ENCODE measurements at places on chromosomes 6 and 20.

- DNase-seq: no peak
These were observed 223.6 kb upstream of the CITED2 start for GRCh38 chr6:139597771-139598755.

GRCh38 chr6:154239392-154239791 is 117.2 kb downstream of the IPCEF1 start:
- no peak for DNase-seq

GRCh38 chr6:106383573-106383972 is 23.1 kb downstream of the CRYBG1 start:
- DNase-seq: no peak

DNA sequence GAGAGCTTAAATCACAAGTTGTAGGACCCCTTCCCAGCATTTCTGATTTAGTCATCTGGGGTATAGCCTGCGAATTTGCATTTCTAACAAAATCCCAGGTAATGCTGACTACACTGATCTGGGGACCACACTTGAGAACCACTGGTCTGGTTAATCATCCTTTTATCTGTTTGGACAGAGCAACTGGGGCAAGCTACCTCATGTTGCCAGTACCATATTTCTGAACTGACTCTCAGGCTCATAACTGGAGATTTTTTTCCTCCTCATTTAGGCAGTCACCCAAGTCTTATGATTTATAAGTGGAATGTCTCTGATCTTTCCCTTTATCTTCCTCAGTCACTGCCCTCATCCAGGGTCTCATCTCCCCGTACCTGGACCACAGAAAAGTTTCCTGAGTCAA is 12.0 kb upstream of the GTF3C6 start:
- no peak for DNase-seq

DNA sequence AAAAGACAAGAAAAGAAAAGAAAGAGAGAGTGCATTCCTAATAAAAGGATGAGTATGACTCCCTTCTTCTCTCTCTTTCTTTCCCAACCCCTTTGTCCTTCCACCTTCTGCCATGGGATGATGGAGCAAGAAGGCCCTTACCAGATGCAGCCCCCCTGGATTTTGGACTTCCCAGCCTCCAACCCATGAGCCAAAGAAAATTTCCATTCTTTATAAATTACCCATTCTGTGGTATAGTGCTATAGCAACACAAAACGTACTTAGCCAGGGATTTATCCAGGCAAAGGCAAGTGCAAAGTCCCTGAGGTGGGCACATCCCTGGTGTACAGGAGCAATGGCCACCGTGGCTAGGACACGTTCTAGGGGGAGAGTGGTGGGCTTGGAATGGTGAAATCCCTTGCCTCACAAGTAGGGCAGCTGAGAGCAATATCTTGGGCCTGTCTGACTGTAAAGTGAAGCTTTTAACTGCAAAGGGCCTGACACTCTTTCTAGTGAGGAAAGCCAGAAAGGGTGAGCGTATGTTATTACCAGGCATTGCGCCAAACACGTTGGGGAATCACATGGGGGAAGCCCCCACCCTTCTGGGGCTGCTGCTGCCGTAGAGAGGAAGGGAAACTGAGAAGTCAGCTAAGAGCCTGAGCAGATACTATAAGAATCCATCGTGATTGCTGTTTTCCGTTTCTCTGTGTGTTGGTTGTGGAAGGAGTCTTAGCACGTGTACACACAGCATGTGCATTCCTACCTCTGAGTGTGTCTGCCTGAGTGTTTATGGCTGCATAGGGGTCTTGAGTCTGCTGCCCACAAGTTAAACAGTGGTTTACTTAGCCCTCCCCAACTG is 50.7 kb upstream of the SIRPA start:
- no peak for DNase-seq

- no peak for DNase-seq
These were observed 68.4 kb upstream of the RBM24 start for GRCh38 chr6:17212546-17213371.

GRCh38 chr20:38866265-38867061 is 59.8 kb upstream of the FAM83D start:
- DNase-seq: no peak

- no peak for DNase-seq
These were observed 1.8 kb downstream of the LZTS3 start for GRCh38 chr20:3171391-3172125.

GRCh38 chr6:33665957-33666356 is 44.8 kb downstream of the ITPR3 start:
- DNase-seq: no peak

- no peak for DNase-seq
These were observed 20.5 kb downstream of the CUL9 start for GRCh38 chr6:43202451-43202850.

DNA sequence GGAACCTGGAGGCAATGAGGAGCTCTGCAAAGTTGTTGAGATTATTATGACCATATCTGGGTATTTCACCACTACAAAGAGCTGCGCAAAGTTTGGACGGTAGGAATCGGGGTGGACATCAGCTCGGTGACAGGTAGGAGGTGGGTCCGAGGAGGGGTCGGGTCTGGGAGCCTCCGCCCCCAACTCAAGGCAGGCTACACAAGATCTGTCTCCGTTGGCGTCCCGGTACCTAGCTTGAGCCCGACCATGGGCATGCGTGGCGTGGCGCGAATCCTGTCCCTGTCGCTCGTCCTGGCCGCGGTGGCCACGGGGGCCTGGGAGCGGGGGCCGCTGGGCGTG is 40.2 kb upstream of the ZNFX1 start:
- DNase-seq: no peak

- no peak for DNase-seq
These were observed 5.3 kb downstream of the POPDC3 start for GRCh38 chr6:105174512-105174911.

GRCh38 chr20:25237610-25238318 is 10.1 kb upstream of the PYGB start:
- DNase-seq: peak; percentile 81

DNA sequence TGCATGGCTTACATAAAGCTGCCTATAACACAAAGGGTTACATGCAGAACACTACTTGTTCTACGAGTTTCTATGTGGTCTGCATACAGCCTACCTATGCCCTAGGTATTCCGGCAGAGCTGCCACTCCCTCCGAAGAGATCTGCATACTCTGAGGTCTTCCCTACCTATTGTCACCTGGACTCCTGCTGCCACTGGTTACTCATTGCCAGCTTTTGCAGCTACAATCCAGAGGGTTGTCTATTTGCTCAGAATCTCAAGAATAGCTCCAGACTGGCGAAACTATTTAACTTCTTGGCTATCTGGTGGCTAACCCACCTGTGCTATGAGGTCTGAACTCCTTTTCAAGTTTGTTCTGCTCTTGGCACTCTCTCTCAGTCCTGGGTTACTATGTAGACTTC is 323.3 kb downstream of the BMP2 start:
- no peak for DNase-seq

DNA sequence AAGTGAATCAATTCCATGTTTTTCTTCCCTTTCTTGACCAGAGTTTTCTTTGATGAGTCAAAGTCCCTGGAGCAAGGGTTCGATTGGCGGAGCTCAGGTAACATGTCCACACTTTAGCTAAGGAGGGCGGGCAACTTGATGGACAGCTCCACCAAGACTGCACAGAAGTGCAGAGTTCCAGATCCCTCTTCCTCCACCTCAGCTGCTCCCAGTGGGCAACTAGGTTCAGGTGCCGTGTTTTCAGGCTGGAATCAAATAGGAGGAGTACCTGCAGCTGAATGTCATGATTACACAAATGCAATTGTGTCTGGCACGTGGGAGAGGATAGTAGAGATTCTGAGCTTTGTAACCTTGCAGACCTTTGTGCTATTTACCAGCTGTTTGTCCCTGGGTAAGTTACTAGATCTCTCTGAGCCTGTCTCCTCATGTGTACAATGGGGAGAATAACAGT is 1.9 kb upstream of the ELMO2 start:
- DNase-seq: peak; percentile 37

DNA sequence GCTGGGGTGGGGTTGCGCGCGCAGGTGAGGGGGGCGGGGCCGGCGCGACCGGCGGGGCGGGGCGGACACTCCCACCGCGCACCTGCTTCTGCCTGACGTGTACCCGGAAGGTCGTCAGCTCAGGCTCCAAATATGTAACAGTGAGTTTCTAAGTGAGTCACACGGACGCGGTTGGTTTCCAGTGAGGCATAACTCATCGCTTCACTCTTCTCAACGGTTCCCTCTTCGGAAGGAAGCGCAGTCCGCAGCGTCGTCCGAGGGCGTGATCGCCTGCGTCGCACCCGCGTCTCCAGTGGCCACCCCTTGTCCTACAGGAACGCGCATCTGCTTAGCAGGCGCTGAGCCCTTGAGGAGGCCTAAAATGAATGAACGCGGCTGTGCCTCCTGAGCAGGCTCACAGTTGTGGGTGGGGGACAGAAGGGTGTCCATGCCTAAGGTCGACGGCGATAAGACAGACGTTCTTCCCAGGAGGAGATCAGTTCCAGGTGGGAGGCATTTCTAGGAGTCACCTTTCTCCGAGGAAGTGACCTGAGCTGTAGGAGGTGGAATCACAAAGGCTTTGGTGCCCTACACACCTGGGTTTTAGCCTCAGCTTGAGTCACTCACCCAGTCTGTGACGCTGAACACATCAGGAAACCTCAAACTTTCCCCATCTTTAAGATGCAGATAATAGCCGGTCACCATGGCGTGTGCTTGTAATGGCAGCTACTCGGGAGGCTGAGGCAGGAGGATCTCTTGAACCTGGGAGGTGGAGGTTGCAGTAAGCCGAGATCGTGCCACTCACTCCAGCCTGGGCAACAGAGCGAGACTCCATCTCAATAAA is 50.9 kb upstream of the EZR start:
- peak; percentile 91 for DNase-seq

DNA sequence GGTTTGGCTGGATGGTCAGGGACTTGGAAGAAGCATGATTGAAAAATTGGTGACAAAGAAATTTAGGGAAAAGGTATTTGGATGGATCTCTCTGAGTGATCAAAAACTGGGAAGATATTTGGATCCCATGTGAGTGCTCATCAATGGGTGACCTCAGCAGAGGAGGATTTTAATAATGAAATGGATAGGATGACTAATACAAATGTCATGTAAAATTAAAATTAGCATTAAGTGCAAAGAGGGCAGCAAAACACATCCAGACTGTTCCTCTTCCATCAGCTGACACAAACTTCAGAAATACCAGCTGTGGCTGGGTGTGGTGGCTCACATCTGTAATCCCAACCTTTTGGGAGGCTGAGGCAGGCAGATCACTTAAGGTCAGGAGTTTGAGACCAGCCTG is 151.7 kb downstream of the THBS2 start:
- no peak for DNase-seq

GRCh38 chr6:99426451-99426757 is 1.3 kb upstream of the PNISR start:
- DNase-seq: no peak

- no peak for DNase-seq
These were observed 766 bp upstream of the TBC1D22B start for GRCh38 chr6:37256692-37257319.

DNA sequence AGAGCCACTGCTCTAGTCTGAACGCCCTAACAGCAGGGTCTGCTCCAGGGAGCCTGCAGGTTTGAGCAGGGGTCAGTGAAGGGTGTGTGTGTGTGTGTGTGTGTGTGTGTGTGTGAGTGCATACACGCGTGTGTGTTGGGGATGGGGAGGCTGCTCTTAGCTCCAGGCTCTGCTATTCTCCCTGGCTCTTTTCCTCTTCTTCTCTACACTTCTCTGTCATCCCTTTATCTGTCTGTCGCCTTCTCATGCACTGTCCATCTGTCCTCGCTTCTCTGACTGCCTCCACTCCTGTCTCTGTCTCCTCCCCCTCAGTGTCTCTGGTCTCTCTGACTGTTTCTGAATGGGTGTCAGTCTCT is 3.4 kb upstream of the CDH22 start:
- DNase-seq: no peak

DNA sequence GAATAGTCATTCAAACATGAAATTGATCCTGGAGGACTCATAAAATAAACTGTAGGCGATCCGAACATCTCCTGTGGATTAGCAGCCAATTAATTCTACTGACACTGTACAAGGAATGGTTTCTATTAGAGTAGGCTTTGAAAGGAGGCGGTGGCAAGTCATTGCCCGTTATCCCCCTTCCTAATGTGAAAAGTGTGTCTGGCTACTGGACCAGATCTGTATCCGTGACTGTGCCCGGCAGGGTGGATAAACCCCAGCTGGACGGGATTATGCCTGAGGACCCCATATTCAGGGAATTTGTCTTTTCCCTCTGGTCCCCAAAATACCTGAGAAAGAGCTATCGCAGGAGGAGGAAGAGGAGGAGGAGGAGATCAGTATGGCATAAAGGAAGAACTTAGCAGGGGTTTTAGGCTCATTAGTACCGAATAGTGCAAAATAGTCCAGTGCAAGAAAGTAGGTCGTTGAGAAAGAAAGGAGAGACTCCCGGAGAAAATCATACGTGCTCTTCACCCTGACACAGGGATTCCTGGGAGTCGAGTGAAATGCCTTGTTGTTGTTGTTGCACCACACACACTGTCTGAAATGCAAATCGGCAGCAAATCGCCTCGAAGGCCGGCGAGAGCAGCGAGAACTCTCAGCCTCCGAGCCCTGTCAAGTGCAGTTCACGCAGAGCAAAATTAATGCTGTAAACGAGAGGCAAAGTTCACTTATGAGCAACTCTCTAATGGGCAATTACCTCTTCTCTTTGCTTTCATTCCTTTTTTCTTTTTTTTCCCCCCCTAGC is 178.9 kb upstream of the ARID1B start:
- DNase-seq: no peak

DNA sequence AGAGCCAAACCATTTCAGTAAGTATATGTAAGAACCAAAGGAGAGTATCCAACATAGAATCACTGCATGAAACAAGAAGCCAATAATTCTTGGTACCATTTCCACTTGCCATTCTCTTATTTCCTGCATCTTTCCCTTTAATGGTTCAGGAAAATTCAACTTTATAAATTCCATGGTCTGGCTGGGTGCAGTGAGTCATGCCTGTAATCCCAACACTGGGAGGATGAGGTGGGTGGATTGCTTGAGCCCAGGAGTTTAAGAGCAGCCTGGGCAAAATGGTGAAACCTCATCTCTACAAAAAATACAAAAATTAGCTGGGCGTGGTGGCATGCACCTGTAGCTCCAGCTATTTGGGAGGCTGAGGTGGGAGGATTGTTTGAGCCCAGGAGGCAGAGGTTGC is 21.2 kb downstream of the NHLRC1 start:
- DNase-seq: no peak

GRCh38 chr6:124056407-124057334 is 253.0 kb downstream of the NKAIN2 start:
- no peak for DNase-seq

GRCh38 chr6:170360476-170360875 is 53.9 kb downstream of the FAM120B start:
- no peak for DNase-seq

DNA sequence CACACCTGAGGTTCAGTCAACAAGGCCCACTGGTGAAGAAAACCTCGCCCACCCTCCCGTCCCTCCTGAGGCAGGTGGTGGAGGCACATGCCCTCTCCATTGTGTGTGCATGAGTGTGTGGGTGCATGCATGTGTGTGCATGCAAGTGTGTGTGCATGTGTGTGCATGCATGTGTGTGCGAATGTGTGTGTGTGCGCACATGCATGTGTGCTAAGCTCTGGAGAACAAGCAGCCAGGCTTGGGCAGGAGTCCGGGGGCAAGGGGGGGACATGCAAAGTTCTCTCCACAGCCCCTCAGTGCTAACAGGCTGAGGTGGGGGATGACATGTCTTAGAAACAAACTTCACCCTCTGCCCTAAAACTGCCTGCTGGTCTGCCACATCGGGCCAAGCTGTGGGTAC is 3.1 kb upstream of the HSPA12B start:
- no peak for DNase-seq

All from stimulated activated effector memory CD8-positive, alpha-beta T cell treated with anti-CD3 and anti-CD28 coated beads, Interleukin-12 subunit alpha, Interleukin-12 subunit beta, amount 100 ng/mL, for 72 hours (primary cell).